GM18507 (cell line): ENCODE measurements at places on chromosomes 4 and X.

GRCh38 chr4:16573206-16573605 lies 325.2 kb downstream of the LDB2 start:
- DNase-seq = no peak

DNA sequence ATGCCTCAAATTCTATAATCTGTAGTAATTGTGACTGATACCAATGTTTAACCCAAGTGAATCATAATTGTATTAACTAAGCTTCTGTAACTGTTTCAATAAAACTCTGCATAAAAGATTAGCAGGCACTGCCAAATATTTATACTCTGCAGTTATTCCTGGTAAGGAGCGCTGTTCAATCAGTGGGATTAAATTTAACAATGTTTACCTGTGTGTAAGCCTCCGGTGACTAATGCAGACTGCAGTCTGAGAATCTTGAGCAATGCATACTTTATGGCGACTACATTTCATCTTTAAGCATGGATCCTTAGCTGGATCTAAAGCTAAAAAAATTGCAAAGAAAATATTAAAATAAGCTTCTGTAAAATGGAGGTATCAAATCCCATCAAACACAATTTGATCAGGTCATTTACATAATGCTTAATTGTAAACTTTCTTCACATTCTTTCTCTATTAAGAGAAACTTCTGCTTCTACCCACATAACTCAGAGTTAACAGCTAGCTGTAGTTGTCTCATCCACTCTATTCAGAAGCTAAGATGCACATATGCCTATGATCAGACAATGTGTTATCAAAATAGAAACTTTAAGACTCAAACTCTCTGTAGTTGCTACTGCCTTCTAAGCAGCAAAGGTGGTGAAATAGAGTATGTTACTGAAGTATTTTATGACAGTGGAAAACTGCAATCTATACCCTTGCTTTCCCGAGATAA lies 234.0 kb downstream of the SPOCK3 start:
- no peak for DNase-seq

- DNase-seq = no peak
Observed at GRCh38 chrX:112662559-112663427, 16.9 kb downstream of the LHFPL1 start.

DNA sequence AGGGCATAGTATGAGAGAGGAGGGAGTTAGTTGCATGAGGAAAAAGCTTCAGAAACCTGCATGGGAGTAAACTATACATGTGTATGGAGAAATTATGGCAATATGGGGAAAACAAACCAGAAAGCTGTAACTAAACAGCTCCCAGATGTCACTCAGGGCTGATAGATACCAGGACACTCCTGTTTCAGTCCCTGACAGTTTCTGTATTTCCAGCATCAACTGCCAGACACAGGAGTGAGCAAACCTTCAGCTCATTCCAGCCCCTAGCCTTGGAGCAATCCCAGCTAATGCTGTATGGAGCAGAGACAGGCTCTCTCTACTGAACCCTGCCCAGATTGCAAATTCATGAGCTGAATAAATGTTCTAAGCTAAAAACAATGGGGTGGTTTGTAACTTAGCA lies 382.9 kb upstream of the MAGEB18 start:
- no peak for DNase-seq

DNA sequence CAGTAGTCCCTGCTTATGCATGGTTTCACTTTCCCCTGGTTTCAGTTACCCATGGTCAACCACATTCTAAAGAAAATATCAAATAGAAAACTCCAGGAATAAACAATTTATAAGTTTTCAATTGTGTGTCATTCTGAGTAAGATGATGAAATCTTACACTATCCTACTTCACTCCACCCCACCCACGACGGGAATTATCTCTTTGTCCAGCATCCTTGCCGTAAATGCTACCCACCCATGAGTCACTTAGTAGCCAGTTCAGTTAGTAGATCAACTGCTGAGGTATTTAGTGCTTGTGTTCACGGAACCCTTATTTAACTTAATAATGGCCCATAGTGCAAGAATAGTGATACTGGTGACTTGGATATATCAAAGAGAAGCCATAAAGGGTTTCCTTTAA lies 91.4 kb downstream of the KLHL13 start:
- no peak for DNase-seq

- DNase-seq = no peak
Observed at GRCh38 chr4:114729068-114729738, 130.6 kb downstream of the UGT8 start.

GRCh38 chr4:10664408-10664807 lies 20.2 kb downstream of the CLNK start:
- no peak for DNase-seq

- DNase-seq = no peak
Observed at GRCh38 chr4:65437102-65437501, 233.2 kb downstream of the EPHA5 start.

- no peak for DNase-seq
Observed at GRCh38 chrX:43860646-43861370, 21.4 kb downstream of the MAOB start.

GRCh38 chr4:186200516-186200915 lies 9.1 kb downstream of the CYP4V2 start:
- DNase-seq = no peak

DNA sequence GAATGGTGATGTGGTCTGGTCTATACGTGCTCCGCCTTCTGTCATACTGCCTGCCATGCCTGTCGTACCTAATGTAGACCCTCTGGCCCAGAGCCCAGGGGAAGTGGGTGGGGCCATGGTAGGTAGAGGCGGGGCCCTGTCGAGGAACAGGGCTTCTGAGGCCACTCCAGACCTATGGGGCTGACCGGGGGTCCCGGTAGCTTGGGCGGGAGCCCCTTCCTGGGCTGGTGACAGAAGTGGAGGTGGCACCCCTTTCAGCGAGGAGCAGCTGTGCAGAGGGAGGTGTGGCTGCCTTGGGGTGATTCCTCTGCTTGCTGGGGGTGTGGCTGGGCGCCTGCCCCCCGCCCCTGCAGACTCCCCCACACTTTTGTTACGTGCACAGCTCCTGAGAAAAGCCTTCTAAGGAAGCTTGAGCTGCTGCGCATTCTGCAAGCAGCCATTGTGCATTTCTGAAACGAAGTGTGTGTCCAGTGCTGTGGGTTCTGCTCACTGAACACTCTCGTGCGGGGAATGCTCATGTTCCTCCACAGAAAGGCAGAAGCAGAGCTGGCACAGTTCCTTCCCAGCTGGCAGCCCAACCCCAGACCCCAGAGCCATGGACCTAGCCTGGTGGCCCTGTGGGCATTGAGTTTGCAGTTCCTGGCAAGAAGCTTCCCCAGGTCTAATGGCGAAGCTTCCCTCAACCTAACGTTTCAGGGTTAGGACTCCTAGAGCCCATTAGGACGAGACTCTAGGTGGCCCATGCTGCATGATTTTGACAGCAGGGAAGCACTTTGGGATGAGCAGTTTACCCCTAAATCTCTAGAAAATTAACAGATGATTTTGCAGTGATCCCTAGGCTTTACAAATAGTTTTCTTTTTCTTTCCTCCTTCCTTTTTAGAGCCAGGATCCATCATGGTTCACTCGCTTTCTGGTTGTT lies 72.7 kb upstream of the HGFAC start:
- DNase-seq = no peak

DNA sequence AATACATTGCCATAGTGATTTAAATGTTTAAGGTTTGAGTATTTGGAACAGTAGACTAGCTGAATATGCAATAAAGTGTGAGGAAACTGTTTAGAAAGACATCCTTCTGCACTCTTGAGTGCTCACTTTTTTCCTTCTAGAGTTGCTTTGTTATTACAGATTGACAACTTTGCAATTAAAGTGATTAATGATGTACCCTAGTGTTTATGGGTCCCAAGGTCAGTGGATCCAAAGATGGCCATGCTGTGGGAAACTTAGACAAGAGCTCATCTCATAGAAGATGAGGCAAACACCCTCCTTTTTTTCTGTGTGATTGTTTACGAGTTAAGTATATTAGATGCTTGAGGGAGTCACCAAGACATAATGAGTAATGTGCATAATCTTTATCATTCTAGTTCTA lies 118.8 kb downstream of the PDLIM5 start:
- DNase-seq = no peak

DNA sequence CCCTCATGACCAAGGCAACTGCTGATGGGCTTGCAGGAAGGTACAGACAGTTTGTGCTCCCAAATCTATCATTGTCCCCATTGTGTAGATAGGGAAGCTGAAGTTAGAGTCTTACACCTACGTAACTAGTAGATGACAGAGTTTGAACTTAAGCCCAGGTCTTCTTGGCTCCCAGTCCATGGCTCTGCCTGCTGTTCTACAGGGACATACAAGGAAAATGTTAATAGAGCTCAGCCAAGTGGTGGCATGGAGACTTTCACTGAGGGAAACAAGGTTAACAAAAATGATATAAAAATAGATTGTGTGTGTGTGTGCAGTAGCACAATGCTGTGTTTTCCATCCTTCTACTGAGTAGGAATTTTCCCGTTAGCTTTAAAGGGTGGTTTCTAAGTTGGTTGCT lies 936.5 kb downstream of the RPA4 start:
- DNase-seq = no peak

GRCh38 chrX:16123222-16123786 lies at the start of gene GRPR:
Gene GRPR, plus strand, starts transcription at chrX:16123565. Its CDS starts 389 bp downstream, at chrX:16123954.
- DNase-seq = no peak

DNA sequence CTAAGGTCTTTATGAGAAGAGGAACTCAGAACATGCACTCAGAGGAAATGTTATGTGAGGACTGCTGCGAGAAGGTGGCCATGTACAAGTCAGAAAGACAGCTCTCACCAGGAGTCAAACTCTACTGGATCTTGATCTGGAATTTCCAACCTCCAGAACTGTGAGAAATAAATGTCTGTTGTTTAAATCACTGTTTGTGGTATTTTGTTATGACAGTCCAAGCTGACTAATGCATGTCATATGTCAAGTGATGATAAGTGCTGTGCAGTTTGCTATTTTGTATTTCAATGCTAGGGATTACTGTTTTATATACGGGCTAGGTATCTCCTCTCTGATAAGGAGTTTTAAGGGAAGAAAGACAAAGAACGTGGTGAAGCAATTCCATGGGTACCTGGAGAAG lies 162.3 kb downstream of the CPEB2 start:
- DNase-seq = no peak

- DNase-seq = no peak
Observed at GRCh38 chr4:3212391-3213105, 36.4 kb upstream of the MSANTD1 start.

GRCh38 chr4:12928751-12929150 lies 555.4 kb downstream of the RAB28 start:
- DNase-seq = no peak

DNA sequence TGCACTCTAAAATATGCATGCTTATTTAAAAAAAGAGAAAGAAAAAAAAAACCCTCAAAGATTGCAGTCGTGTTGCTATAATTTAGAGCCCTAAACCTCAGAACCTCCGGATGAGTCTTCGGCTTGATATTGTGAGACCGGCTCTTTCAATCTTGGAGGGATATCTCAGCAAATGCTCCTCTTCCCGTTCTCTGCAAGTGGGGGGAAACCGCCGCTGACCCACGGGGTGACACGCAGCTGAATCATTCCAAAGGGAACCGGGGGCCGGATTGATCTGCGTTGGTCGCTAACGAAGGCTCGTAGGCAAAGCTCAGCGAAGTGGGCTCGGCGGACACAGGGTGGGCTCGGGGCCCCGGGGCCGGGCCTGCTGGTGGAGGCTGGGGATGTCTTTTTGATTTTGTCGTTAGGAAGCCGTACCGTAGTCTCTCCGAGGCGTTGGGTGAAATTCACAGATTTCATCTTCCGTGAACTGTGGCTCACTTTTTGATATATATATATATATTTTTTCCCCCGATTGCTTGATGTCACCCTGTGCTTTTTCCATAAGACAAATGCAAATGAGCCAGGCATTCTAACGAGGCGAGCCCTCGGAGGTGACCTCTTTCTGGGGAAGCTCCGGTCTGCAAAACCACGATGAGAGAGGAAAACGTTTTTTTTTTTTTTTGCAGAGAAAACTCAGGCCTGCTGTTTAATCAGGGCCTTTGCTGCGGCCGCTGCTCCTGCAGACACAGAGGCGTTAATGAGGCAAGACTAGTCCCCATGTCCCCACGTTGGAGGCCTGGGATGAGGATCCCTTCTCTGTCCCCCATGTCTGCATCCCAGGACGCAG lies 110.7 kb upstream of the PPP2R3B start:
- no peak for DNase-seq

- no peak for DNase-seq
Observed at GRCh38 chr4:2961811-2962441, 1.3 kb downstream of the NOP14 start.

- DNase-seq = no peak
Observed at GRCh38 chr4:140710908-140711622, 45.1 kb downstream of the TBC1D9 start.
